ENCODE measurements at places on chromosomes 4 and X.

GRCh38 chr4:61545902-61546480, 345.9 kb downstream of the ADGRL3 start:
- no peak for DNase-seq

GRCh38 chr4:36267486-36268268, 13.7 kb upstream of the DTHD1 start:
- DNase-seq = no peak

DNA sequence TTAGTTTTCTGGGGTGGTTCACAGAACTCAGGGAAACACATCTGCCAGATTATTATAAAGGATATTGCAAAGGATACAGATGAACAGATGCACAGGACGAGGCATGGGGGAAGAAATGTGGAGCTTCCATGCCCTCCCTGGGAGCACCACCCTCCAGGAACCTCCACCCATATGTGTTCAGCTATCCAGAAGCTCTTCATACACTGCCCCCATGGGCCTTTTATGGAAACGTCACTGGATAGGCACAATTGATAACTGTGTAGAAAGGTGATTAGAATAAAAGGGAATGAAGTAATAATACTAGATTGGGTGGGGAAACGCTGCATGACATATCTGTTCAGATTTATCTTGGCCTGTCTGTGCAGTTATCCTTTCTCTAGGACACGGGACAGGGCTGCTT, 357.9 kb downstream of the HS3ST1 start:
- DNase-seq = no peak

GRCh38 chr4:150251752-150252190, 173.5 kb downstream of the DCLK2 start:
- no peak for DNase-seq

- DNase-seq = peak; percentile 71
These were observed at the start of gene TRPC3 for GRCh38 chr4:121951521-121952110. TRPC3 (minus strand) TSS chr4:121952060; CDS start chr4:121951680, 380 bp downstream.

- peak; percentile 94 for DNase-seq
These were observed 561 bp upstream of the N4BP2 start for GRCh38 chr4:40055863-40056715.

Measured in left forelimb (tissue), 1 donor.